ENCODE measurements at places on chromosomes 1 and 21. TPM values are rescaled to one million over a fixed set of nuclear protein-coding genes. Genes with fewer than 3 reads are reported as not detected.
A peak's percentile ranks its signal among the peaks of the same experiment; 100 is the strongest.

Gene GJA9
- not detected for total RNA-seq

Gene OR2G6
- not detected for total RNA-seq

Gene MAP3K6
- 6.3 TPM for total RNA-seq

Gene SH2D1B
- total RNA-seq = 0.76 TPM

Gene SVBP
- total RNA-seq = 12.2 TPM

Gene NUDT4B
- 29.6 TPM for total RNA-seq

Gene NPHS2
- total RNA-seq = not detected

Gene SLC44A5
- total RNA-seq = not detected

Gene KIAA0040
- 10.8 TPM for total RNA-seq

Gene S100A9
- total RNA-seq = 96.6 TPM

Gene CLCA2
- 1.2 TPM for total RNA-seq

Gene WDR64
- not detected for total RNA-seq

Gene SPATA21
- total RNA-seq = not detected

DNA sequence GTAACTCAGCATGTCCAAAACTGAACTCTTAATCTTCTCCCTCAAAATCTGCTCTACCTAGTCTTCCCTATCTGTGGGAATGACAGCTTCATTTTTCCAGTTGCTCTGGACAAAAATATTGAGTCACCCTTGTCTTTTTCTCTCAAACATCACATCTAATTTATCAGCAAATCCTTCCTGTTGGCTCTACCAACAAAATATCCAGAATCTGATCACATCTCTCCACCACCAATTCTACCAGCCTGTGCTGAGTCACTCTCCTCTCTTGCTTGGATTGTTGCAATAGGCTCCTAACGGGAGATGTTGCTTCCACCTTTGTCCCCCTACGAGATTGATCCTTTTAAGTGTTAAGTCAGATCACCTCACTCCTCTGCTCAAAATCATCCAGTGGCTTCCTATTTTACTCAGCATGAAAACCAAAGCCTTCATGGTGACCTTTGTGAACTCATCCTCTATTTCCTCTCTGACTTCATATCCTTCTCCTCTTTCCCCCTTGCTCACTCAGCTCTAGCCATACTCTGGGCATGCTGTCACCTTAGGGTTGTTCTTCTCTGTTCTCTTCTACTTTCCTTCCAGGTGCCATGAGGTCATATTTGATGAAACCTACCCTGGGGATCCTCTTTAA, 21.5 kb upstream of the SMYD2 start:
- no peaks in the 10 kb centered on the region for H3K27me3 ChIP-seq
- DNase-seq = no peak
- H3K27ac ChIP-seq = no peak overlapping the region
- no peaks in the 10 kb centered on the region for H3K36me3 ChIP-seq
- no peak overlapping the region for H3K4me3 ChIP-seq
- H3K4me1 ChIP-seq = no peaks in the 10 kb centered on the region

GRCh38 chr1:72917920-72918319, 635.6 kb upstream of the NEGR1 start:
- no peaks in the 10 kb centered on the region for H3K4me1 ChIP-seq
- no peaks in the 10 kb centered on the region for H3K27me3 ChIP-seq
- no peaks in the 10 kb centered on the region for H3K36me3 ChIP-seq
- H3K27ac ChIP-seq = no peak overlapping the region
- no peak overlapping the region for H3K4me3 ChIP-seq

- no peaks in the 10 kb centered on the region for H3K36me3 ChIP-seq
- H3K27ac ChIP-seq = no peak overlapping the region
- DNase-seq = no peak
- no peaks in the 10 kb centered on the region for H3K27me3 ChIP-seq
- no peaks in the 10 kb centered on the region for H3K4me1 ChIP-seq
Observed at GRCh38 chr1:204792354-204792692, 78.3 kb upstream of the NFASC start.

DNA sequence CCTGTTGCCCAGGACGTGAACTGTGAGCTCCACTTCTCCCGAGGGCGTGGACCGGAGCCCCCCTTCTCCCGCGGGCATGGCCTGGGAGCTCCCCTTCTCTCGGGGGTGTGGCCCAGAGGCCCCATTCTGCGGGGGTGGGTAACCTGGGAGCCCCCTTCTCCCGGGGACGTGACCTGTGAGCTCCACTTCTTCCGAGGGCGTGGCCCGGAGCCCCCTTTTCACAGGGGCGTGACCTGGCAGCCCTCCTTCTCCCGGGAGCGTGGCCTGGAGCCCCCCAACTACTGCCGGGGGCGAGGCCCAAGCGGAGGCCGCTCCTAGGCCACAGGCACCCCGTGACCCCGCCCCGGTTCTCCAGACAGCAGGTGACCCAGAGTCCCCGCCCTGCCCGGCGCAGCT, 320 bp downstream of the C1orf174 start:
- H3K4me1 ChIP-seq = peaks cover 5% of the 10 kb centered on the region
- DNase-seq = no peak
- H3K27ac ChIP-seq = peak overlapping the region; percentile 98
- H3K36me3 ChIP-seq = no peaks in the 10 kb centered on the region

GRCh38 chr1:119005724-119006405, 17.7 kb upstream of the TBX15 start:
- H3K4me1 ChIP-seq = no peaks in the 10 kb centered on the region
- H3K27ac ChIP-seq = no peak overlapping the region

DNA sequence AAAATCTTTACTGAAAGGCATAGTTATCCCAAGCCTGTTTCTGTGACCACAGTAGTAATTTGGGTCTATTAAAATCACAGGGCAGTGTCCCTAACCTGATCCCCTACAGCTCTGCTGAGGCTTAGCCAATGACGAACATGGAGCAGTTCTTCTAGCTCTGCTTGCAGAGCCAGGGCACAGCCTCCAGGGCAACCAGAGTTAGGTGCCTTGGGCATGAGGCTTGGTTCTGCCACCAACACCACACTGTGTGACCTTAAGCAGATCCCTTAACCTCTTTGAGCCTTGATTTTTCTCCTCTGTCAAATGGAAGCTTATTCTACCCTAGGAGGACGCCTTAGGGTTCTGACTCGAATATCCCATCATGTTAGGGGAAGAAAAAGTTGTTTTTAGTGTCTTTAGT, 86.7 kb upstream of the TLR5 start:
- H3K4me1 ChIP-seq = no peaks in the 10 kb centered on the region
- DNase-seq = no peak
- H3K27me3 ChIP-seq = no peaks in the 10 kb centered on the region
- no peak overlapping the region for H3K4me3 ChIP-seq

DNA sequence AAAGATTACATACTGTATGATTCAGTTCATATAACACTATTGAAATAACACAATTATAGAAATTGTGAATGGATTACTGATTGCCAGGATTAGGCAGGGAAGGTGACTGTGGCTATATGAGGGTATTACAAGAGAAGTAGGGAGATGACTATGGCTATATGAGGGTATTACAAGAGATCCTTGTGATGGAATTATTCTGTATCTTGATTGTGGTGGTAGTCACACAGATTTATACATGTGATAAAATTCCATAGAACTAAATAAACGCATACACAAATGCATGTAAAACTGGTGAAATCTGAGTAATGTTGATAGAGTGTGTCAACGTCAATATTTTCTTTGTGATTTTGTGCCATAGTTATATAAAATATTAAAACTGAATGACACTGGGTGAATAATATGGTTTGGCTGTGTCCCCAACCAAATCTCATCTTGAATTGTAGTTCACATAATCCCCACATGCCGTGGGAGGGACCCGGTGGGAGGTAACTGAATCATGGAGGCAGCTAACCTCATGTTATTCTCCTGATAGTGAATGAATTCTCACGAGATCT, 615.6 kb upstream of the PKN2 start:
- no peak for DNase-seq
- H3K27me3 ChIP-seq = no peaks in the 10 kb centered on the region
- H3K27ac ChIP-seq = no peak overlapping the region
- H3K4me3 ChIP-seq = no peak overlapping the region
- no peaks in the 10 kb centered on the region for H3K4me1 ChIP-seq

DNA sequence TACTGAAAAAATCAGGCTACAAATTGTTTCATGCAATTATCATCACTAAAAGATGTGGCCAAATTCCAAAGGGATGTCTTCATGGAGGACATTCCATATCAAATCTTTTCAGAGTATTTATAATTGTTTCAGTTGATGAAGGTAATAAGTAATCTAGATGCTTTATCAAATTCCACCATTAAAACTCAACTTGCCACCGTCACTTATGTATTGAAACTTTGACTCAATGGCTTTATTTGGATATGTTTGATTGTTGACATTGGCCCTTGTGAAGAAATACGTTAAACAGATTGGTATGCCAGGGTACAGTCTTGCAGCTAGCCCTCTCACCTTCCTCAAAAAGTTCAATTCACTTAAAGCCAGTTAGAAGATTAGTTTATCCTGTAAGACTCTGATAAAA, 32.2 kb upstream of the PALMD start:
- no peak overlapping the region for H3K27ac ChIP-seq
- H3K36me3 ChIP-seq = no peaks in the 10 kb centered on the region
- H3K4me3 ChIP-seq = no peak overlapping the region
- DNase-seq = no peak
- H3K27me3 ChIP-seq = no peaks in the 10 kb centered on the region

DNA sequence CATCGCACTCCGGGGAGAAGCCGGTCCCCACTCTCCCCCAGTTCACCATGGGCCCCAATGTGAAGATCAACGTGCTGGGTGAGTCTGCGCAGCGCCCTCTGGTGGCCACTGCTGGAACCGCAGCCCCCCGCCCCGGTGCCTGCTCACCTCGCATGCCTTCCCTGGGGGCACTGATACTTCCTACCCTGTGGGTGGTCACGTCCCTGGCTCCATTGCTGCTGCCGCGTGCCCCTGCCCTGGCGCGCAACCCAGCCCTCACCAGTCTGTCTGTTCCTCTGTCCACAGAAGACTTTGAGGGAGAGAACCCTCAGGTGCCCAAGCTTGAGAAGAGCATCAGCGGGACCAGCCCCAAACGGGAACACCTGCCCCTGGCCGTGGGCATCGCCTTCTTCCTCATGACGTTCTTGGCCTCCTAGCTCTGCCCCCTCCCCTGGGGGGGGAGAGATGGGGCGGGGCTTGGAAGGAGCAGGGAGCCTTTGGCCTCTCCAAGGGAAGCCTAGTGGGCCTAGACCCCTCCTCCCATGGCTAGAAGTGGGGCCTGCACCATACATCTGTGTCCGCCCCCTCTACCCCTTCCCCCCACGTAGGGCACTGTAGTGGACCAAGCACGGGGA, 7.6 kb downstream of the EFNA3 start:
- H3K27ac ChIP-seq = peak overlapping the region; percentile 81
- peaks cover 3% of the 10 kb centered on the region for H3K4me1 ChIP-seq
- peak overlapping the region; percentile 75 for H3K4me3 ChIP-seq
- no peaks in the 10 kb centered on the region for H3K36me3 ChIP-seq
- DNase-seq = peak; percentile 79

DNA sequence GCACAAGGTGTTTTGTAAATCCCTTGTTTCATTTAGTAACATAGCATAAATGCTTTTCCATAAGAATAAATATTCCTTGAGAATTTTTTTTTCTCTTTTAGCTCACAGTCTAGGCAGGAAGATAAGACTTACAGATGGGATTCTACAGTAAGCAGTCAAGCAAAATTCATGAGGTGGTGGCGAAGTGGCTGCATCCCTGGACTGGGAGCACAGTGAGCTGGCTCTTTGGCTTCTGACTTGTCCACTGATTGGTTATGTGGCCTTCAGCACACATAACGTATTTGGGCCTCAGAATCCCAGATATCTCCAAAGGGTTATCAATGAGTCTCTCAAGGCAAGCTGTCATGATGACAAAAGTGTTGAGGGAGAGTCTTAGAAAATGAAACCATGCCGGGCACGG, 99.8 kb downstream of the EBNA1BP2 start:
- no peak for DNase-seq
- H3K27ac ChIP-seq = no peak overlapping the region
- H3K4me1 ChIP-seq = peaks cover 13% of the 10 kb centered on the region
- H3K4me3 ChIP-seq = no peak overlapping the region

- H3K27ac ChIP-seq = no peak overlapping the region
- no peaks in the 10 kb centered on the region for H3K27me3 ChIP-seq
- no peak overlapping the region for H3K4me3 ChIP-seq
Observed at GRCh38 chr1:94947437-94947836, 20.5 kb upstream of the CNN3 start.

GRCh38 chr1:149967646-149968045, 31.0 kb upstream of the MTMR11 start:
- no peaks in the 10 kb centered on the region for H3K27me3 ChIP-seq
- no peaks in the 10 kb centered on the region for H3K36me3 ChIP-seq
- no peaks in the 10 kb centered on the region for H3K4me1 ChIP-seq
- no peak overlapping the region for H3K27ac ChIP-seq

- no peak overlapping the region for H3K4me3 ChIP-seq
- H3K27ac ChIP-seq = no peak overlapping the region
- H3K4me1 ChIP-seq = no peaks in the 10 kb centered on the region
- DNase-seq = no peak
- H3K27me3 ChIP-seq = no peaks in the 10 kb centered on the region
Observed at GRCh38 chr1:57101209-57101608, 135.4 kb upstream of the C8B start.

DNA sequence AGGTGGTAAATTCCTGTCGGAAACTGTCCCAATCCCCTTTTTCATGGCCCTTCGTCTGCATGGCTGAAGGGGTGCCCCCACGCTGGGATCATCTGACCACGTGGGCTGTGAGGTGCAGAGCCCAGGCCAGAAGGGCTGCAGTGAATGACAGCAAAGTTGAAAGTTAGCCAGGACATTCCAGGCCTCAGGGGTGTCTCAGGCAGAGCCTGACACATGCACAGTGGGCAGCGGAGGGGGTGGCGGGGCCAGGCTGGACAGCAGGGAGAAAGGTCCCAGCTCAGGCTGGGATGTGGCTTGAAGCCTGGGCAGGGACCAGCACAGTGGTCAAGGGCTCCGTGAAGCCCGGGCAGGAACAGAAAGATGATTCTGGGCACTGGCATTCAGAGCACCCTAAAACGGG, 49.6 kb downstream of the GRIK3 start:
- no peak overlapping the region for H3K27ac ChIP-seq
- H3K4me3 ChIP-seq = no peak overlapping the region
- no peak for DNase-seq
- H3K4me1 ChIP-seq = no peaks in the 10 kb centered on the region
- H3K36me3 ChIP-seq = no peaks in the 10 kb centered on the region
- no peaks in the 10 kb centered on the region for H3K27me3 ChIP-seq

GRCh38 chr21:22393324-22393723, 1395.1 kb downstream of the NCAM2 start:
- no peaks in the 10 kb centered on the region for H3K27me3 ChIP-seq
- DNase-seq = no peak
- H3K27ac ChIP-seq = no peak overlapping the region
- no peaks in the 10 kb centered on the region for H3K36me3 ChIP-seq
- no peak overlapping the region for H3K4me3 ChIP-seq

- no peak overlapping the region for H3K4me3 ChIP-seq
- DNase-seq = peak; percentile 16
- H3K36me3 ChIP-seq = no peaks in the 10 kb centered on the region
- no peaks in the 10 kb centered on the region for H3K27me3 ChIP-seq
Observed at GRCh38 chr1:48572646-48573258, 100.7 kb upstream of the SPATA6 start.

GRCh38 chr1:210218047-210218446, 14.5 kb upstream of the SERTAD4 start:
- H3K36me3 ChIP-seq = no peaks in the 10 kb centered on the region
- no peak overlapping the region for H3K4me3 ChIP-seq
- no peak for DNase-seq
- H3K4me1 ChIP-seq = no peaks in the 10 kb centered on the region

GRCh38 chr1:226061841-226062557, 517 bp upstream of the H3-3A start:
- no peaks in the 10 kb centered on the region for H3K36me3 ChIP-seq
- no peaks in the 10 kb centered on the region for H3K27me3 ChIP-seq
- peak overlapping the region; percentile 99 for H3K27ac ChIP-seq
- H3K4me1 ChIP-seq = no peaks in the 10 kb centered on the region

All from Peyer's patch (tissue), 4 donors.